A549 treated with CORT108297 at 1 μM for 4 hours (cell line): ENCODE measurements at places on chromosomes 7 and 10. TPM values are rescaled to one million over a fixed set of nuclear protein-coding genes. Genes with fewer than 3 reads are reported as not detected.

Gene UFSP1
- 3.7 to 7.5 TPM (median 5.2 TPM) in 5 replicates for total RNA-seq

Gene MAPK8
- 29.7 to 45.7 TPM (median 39.0 TPM) in 5 replicates for total RNA-seq

Gene FAM25A
- 0.56 TPM in 1 of 5 replicates, not detected in the others for total RNA-seq

Gene CUX1
- 39.5 to 48.9 TPM (median 46.8 TPM) in 5 replicates for total RNA-seq

Gene ADRB1
- total RNA-seq = 0.59 to 0.94 TPM (median 0.78 TPM) in 5 replicates

Gene EBF3
- 0.14 to 0.30 TPM (median 0.15 TPM) in 5 replicates for total RNA-seq

Gene LRGUK
- 0.29 to 0.62 TPM (median 0.35 TPM) in 5 replicates for total RNA-seq

Gene TSC22D4
- 33.9 to 43.3 TPM (median 41.9 TPM) in 5 replicates for total RNA-seq

Gene CPED1
- total RNA-seq = 0.08 to 0.15 TPM in 2 of 5 replicates, not detected in the others

Gene TMEM176A
- total RNA-seq = not detected in 5 replicates

Gene PNLIPRP3
- total RNA-seq = 0.03 TPM in 1 of 5 replicates, not detected in the others

Gene FAM25C
- total RNA-seq = 0.53 to 3.3 TPM (median 1.4 TPM) in 4 of 5 replicates, not detected in the other

Gene FAM171A1
- 23.8 to 27.5 TPM (median 26.5 TPM) in 5 replicates for total RNA-seq

Gene FAM25G
- total RNA-seq = 1.1 to 1.8 TPM (median 1.5 TPM) in 3 of 5 replicates, not detected in the others

Gene VWDE
- total RNA-seq = 0.39 to 0.63 TPM (median 0.53 TPM) in 5 replicates

Gene CCL26
- 8.2 to 11.2 TPM (median 8.8 TPM) in 5 replicates for total RNA-seq

Gene TRPV5
- not detected in 5 replicates for total RNA-seq

Gene IDI1
- total RNA-seq = 26.2 to 29.5 TPM (median 28.5 TPM) in 5 replicates

Gene ASAH2
- total RNA-seq = 0.87 to 4.2 TPM (median 2.7 TPM) in 5 replicates

Gene PPP1R9A
- total RNA-seq = 3.1 to 4.9 TPM (median 4.0 TPM) in 5 replicates

Gene OR9A2
- not detected in 5 replicates for total RNA-seq

Gene NPTX2
- total RNA-seq = 0.06 to 0.12 TPM (median 0.11 TPM) in 4 of 5 replicates, not detected in the other
